OCI-LY7 (cell line): ENCODE measurements at places on chromosomes 12 and 14.

DNA sequence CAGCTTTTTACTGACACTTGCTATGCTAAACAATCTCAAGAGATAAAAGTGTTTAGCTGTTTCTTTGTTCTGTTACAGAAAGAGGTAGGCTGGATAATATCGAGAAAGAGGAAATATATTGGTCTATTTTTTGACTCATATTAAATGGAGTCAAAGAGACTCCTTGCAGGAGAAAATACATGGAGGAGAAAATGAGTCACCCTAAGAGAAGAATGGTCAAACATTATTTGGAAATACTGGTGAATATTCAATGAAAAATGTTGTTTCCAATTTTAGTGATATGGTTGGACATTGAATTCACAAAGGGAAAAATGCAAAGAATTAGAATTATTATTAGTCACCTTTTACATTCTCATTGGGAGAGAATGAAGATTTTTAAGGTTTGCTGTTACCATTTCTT lies 3.2 kb downstream of the KCNJ8 start:
- DNase-seq: no peak

- DNase-seq: no peak
Measured at GRCh38 chr12:54415221-54415929, 3.7 kb downstream of the ITGA5 start.

- no peak for DNase-seq
Measured at GRCh38 chr14:39102265-39102968, 618 bp downstream of the SEC23A start.

DNA sequence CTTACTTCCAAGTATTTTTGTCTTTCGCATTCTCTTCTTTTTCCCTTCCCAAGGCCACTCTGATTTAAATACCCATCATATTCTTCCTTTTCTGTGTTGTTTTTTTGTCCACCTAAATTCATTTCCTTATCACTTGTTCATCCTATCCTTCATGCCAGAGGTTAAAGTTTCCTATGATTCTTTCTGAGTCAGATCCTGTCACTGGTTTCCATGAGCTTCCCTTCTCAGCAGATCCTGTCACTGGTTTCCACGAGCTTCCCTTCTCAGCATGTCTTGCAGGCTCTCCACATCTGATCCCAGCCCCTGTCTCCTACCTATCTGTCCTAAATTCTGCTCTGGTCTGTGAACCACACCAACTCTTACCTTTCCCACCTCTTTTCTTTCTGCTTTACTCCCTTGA lies 311.8 kb upstream of the RGS6 start:
- DNase-seq: no peak

DNA sequence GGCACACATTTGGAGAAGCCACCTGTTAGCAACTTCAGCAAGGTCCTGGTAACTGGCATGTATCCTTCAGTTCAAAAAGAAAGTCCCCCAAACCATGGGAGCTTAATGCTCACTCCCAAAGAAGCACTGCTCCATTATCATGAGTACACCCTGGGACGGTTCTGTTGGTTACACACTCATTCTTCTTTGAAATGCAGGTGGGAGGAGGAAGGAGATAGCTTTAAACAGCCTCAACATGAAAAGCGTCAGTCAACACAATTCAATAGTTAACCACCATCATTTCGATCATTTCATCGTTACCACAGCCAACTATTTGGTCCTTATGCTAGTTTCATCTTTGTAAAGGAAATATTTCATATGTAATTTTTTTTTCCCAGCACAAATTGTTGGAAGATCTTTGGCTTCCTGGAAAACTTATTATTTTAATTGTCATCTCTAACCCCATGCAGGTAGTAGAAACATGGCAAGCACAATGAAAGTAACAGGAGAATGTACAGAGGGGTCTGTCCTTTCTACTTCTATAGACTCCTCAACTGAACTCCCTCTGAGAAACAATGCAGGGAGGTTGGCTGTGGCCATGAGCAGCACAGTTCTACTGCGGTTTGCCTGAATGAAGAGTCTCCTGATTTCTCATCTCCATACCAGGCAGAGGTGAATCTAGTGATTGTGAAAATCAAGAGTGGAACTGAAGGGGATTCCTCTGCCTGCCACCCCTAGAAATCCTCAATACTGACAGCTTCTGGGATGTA lies 196.4 kb upstream of the FOXN3 start:
- DNase-seq: no peak
